ENCODE measurements at places on chromosomes 2 and 18. TPM values are rescaled to one million over a fixed set of nuclear protein-coding genes. Genes with fewer than 3 reads are reported as not detected.

The TCF4 gene
- polyA plus RNA-seq: 100 TPM

The SKOR2 gene
- polyA plus RNA-seq: not detected

The EFHD1 gene
- polyA plus RNA-seq: 30.1 TPM

The RRM2 gene
- polyA plus RNA-seq: 26.8 TPM

The RNF125 gene
- 10.7 TPM for polyA plus RNA-seq

The PROC gene
- 0.46 TPM for polyA plus RNA-seq
